ENCODE measurements at places on chromosomes 6 and 20.
A peak's percentile ranks its signal among the peaks of the same experiment; 100 is the strongest.

GRCh38 chr6:121437851-121438651 lies 2.6 kb downstream of the GJA1 start:
- H3K4me3 ChIP-seq: peak overlapping the region; percentile 47
- peaks cover 4% of the 10 kb centered on the region for H3K4me1 ChIP-seq
- H3K36me3 ChIP-seq: no peaks in the 10 kb centered on the region
- peak overlapping the region; percentile 95 for H3K27ac ChIP-seq

- H3K4me3 ChIP-seq: no peak overlapping the region
- no peak for DNase-seq
- no peaks in the 10 kb centered on the region for H3K36me3 ChIP-seq
- H3K4me1 ChIP-seq: peaks cover 19% of the 10 kb centered on the region
Measured at GRCh38 chr6:4931530-4932227, 72.2 kb downstream of the RPP40 start.

- H3K27me3 ChIP-seq: no peaks in the 10 kb centered on the region
- H3K4me1 ChIP-seq: no peaks in the 10 kb centered on the region
- no peaks in the 10 kb centered on the region for H3K36me3 ChIP-seq
Measured at GRCh38 chr20:53045941-53046340, 73.8 kb downstream of the TSHZ2 start.

- no peaks in the 10 kb centered on the region for H3K36me3 ChIP-seq
- H3K27ac ChIP-seq: no peak overlapping the region
- no peaks in the 10 kb centered on the region for H3K27me3 ChIP-seq
Measured at GRCh38 chr6:6583836-6584235, 4.7 kb upstream of the LY86 start.

DNA sequence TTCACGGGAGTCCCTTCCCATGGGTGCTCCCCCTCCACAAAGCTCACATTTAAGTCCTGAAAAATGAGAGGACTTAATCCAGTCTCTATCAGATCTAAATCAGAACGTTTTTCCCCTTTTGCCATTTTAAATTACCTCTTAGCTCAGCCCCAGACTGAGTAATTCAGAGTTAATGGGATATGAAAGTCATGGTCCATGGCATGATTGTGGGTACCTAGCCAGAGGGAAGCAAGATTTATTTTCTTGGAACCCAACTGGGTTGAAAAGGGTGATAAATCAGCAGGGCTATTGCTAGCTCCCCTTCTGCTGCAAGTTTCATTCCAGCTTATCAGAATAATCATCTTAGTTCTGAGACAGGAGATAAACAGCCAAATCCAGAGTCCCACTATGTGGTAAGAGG lies 320.2 kb upstream of the CHD6 start:
- H3K27ac ChIP-seq: no peak overlapping the region
- H3K27me3 ChIP-seq: no peaks in the 10 kb centered on the region
- no peaks in the 10 kb centered on the region for H3K36me3 ChIP-seq
- H3K4me1 ChIP-seq: no peaks in the 10 kb centered on the region
- H3K4me3 ChIP-seq: no peak overlapping the region

GRCh38 chr6:79630883-79631692 lies at the start of gene SH3BGRL2:
Gene SH3BGRL2, plus strand, starts transcription at chr6:79631329. Its CDS starts 133 bp downstream, at chr6:79631462.
- H3K36me3 ChIP-seq: no peaks in the 10 kb centered on the region
- H3K4me1 ChIP-seq: no peaks in the 10 kb centered on the region
- no peaks in the 10 kb centered on the region for H3K27me3 ChIP-seq
- peak within 1 kb of the TSS; percentile 72 for H3K27ac ChIP-seq

DNA sequence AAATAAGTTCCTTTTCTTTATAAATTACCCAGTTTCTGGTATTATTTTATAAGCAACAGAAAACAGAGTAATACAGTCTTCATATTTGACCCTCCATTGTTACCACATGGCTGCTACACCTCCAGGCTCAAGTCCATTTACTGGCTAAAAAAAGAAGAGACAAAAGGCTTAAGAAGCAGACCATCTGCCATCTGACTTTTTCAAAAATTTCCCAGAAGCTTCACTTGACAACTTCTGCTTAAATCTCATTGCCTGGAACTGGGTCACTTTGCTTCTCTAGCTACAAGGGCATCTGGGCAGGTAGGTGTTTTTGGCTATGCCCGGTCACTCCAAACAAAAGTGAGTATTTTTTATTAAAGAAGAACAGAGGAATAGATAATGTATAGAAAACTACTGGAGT lies 118.0 kb downstream of the GRM1 start:
- no peaks in the 10 kb centered on the region for H3K36me3 ChIP-seq
- H3K4me3 ChIP-seq: no peak overlapping the region
- no peaks in the 10 kb centered on the region for H3K27me3 ChIP-seq
- no peaks in the 10 kb centered on the region for H3K4me1 ChIP-seq
- no peak for DNase-seq

Measured in heart left ventricle (tissue), 16 donors.